ENCODE measurements at places on chromosomes 11 and 22.

DNA sequence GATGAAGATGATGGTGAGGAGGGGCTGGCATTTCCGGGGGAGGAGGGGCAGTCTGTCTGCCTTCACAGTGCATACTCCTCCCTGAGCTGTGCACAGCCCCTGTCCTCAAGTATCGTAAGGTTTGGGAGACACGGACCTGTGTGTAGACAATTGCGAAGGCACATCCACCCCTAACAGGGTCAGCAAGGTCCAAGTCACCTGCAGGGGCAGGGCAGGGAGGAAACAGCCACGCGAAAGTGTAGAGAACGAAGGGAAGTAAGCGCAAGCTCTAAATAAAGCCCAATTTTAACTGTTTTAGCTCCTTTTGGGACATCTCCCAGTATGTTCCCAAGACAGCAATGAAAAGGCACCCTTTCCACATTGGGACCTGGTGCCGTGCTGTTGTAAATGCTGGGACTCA lies 448.2 kb downstream of the TBC1D22A start:
- DNase-seq, result peak; percentile 8

DNA sequence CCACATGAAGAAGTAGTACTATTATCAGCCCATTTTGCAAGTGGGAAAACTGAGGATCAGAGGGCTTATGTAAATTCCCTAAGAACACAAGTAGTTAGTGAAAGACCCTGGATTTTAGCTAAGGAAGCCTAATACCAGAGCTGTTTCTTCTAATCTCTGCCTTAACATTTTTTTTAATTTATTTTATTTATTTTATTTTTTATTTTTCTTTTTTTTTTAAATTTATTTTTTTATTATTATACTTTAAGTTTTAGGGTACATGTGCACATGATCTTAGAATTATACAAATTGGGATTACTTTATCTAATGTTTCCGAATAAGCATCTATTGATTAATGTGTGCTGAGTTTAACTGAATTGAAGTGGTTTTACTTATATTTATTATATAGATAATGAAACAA lies 1015.3 kb downstream of the LRRC4C start:
- no peak for DNase-seq

GRCh38 chr11:48050304-48050703 lies 69.9 kb downstream of the PTPRJ start:
- no peak for DNase-seq

GRCh38 chr22:39905687-39906086 lies 4.8 kb downstream of the GRAP2 start:
- no peak for DNase-seq

GRCh38 chr11:124082371-124082770 lies 32.9 kb upstream of the VWA5A start:
- DNase-seq, result no peak

DNA sequence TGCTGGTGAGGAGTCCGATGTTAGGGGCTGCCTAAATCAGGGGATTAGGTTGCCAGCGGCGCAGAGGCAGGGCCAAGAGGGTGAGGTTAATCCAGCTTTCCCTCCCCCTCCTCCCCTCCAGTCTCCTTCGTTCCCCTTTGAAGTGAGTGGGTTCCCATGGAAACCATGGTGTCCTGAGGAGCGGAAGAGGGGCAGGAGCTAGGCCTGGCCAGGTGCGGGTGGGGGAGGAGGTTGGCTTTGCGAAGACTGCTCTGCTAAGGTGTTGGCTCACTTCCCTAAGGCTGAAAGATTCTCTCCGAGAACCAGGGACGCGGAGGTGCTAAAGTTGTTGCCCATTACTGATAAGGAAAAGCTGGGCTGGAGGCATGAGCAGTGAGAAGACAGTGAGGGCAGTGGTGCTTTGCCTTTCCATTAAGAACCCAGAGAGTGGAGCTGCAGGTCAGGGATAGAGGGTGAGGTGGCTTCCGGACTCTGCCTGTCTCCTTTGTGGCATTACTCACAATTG lies 124.6 kb downstream of the FEZ1 start:
- peak; percentile 90 for DNase-seq

Data from ecto neural progenitor cell (in vitro differentiated cells).